NCI-H524 (cell line): ENCODE measurements at places on chromosomes 1 and 21.

DNA sequence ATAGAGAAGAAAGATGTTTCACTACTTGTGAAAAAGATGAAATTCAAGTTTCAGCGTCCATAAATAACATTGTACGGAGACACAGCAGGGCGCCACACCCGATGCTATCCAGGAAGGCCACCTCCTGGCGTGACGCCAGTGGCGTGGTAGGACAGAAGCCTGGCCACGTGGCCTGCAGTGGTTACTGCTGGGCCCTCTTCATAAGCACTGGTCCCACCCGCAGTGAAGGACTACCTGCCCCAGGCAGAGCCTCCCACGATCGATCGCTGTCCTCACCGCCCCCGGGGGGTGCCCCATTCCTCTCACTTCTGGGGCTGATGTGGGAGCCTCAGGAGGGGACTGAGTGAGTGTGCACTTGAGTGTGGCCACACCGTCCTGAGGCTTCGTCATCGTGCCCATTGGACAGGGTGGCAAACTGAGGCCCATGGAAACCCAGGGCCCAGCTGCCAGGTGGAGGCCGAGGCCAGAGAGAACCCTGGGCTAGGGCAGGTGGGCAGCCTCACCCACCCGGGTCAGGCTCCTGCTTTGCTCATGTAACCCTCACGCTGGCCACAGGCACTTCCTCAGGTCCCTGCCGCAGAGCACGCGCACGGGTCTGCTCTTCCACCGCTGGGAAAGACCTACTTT lies 11.7 kb upstream of the HES5 start:
- DNase-seq, result no peak

DNA sequence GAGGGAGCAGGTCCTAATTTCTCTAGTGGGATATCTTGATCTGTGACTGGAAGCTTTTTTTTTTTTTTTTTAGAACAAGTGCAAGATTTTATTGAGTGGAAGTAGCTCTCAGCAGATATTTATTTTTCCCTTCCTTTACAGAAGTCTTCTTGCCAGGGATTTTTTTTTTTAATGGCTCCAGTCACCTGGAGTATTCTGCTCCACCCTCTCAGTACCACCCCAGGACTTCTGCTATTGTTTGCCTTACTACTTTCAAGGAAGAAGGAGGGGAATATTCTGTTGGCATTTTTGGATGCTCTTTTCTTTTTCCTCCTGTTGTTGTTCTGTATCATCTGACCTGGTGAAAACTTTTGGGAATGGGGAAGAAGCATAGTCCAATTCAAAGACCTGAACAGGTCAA lies 23.1 kb upstream of the CYP2J2 start:
- DNase-seq, result no peak

- DNase-seq, result no peak
Measured at GRCh38 chr1:221725735-221726672, 15.9 kb downstream of the DUSP10 start.

GRCh38 chr1:220195701-220196100 lies 76.6 kb downstream of the RAB3GAP2 start:
- no peak for DNase-seq

GRCh38 chr1:100322436-100323211 lies 29.7 kb upstream of the CDC14A start:
- DNase-seq, result no peak
